ENCODE measurements at places on chromosomes 3 and 15.

DNA sequence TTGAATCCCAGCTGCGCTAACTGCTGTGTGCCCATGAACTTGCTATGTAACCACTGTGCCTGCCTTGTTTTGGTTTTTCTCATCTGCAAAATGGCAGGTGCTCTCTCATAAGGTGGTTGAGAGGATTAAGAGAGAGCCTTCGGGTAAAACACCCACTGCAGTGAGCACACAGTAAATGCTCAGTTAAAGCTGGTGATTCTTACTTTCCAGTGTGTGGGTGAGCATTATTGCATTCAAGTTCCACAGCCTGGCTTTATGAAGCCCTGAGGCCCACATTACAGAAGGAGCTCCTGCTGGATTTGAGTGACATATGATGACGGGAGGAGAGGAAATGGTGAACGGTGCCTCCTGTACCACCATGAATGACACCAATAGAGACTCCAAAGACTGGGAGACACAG lies 83.5 kb upstream of the SEC13 start:
- no peak for DNase-seq

GRCh38 chr15:63891768-63892133 lies 58.0 kb upstream of the HERC1 start:
- DNase-seq: no peak

- DNase-seq: no peak
Measured at GRCh38 chr3:127959873-127960272, 44.8 kb downstream of the KBTBD12 start.

- no peak for DNase-seq
Measured at GRCh38 chr15:38642689-38643270, 78.2 kb upstream of the RASGRP1 start.

DNA sequence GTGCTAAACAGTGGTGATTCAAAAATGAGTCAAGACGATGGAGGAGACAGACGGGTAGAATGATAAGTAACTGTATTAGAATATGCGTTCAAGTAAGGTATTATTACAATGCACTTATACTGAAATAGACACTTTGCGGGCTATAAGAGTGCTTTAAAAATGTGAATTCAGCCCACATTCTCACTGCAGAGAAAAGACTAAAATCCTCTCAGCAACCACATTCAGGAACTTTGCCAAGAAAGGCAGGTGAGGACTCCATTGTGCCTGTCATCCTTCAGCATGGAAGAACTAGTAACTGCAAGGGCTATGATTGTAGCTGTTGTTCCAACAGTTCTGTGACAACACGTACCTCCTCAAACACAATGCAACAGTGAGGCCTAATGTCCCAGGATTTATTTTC lies 272.0 kb downstream of the RORA start:
- DNase-seq: no peak

- no peak for DNase-seq
Measured at GRCh38 chr15:25761971-25762662, 101.0 kb downstream of the ATP10A start.

DNA sequence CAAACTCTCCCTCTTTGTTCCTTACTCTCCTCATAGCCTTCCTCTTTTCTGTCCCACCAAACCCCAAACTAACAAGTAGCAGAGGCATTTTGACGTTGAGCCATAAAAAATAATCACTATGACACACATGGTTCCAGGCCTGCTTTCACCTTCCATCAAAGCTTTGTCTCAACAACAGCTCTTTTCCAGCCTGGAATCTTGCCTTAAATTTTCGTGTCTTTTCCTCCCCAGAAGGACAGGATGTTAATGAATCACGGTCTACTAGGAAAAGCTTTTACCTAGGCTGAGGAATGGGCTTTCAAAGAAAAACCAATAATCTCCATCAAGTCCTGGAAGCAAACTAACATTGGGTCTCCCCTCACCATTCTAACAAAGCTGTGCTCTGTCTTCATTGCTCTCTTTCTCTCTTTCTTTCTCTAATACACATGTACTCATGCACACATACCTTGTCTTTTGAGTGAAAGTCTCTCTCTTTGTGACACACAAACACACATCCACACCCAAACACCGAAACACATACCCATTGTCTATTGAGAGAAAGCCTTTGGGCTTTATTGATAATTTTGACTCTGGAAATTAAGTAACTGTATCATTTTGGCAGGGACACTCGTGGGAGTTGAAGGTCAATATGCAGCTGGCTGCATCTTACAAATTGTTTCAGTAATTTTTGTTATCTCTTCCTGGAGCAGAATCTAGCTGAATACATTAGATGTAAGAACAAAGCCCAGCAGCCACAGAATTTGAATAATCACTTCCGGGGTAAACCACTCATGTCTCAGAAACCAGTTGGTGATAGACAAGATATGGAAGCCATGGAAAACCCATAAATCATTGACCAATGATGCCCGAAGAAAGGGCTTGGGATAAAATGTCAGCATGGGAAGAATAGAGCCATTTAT lies 107.4 kb upstream of the SLC4A7 start:
- no peak for DNase-seq

DNA sequence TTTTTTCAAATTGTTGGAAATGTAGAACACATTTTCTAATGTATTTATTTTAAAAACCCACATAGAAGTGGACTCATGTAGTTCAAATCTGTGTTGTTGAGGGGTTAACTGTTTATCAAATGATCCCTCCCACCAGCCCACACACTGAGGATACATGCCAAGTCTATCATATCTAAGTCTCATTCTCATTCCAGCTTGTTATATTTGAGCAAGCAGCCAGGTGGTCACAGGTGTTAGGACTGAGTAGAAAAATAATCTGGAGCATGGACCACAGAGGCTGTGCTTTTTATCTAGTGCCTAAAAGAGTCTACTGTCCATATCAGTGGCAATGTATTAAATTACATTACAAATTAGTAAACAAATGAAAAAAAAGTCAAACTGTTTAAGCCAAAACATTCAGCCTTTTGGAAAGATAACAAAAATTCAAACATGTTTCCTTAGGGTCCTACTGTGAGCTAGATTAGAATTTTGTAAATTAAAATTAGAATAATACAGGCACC lies 20.7 kb upstream of the SPESP1 start:
- no peak for DNase-seq

DNA sequence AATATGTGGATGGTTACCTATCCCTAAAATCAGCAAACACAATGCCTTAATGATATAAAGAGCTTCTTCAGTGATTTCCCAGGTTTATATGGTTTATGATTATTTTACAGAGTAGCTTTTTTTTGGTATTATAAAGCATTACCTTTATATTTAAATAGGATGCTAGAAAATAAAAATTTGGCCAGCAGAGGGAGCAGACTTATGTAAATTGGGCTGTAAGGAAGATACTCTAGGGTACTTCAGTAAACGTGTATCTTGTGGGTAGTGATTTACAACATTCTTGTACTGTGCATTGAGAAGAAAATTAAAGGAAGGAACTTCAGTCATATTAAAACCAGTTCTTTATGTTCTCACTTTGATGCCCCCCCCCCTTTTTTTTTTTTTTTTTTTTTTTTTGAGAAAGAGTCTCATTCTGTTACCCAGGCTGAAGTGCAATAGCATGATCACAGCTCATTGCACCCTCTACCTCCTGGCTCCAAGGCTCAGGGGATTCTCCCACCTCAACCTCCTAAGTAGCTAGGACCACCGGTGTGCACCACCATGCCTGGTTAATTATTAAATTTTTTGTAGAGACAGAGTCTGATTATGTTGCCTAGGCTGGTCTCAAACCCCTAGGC lies 167.9 kb downstream of the BBX start:
- no peak for DNase-seq

GRCh38 chr3:158742871-158743663 lies 10.8 kb upstream of the RARRES1 start:
- no peak for DNase-seq

DNA sequence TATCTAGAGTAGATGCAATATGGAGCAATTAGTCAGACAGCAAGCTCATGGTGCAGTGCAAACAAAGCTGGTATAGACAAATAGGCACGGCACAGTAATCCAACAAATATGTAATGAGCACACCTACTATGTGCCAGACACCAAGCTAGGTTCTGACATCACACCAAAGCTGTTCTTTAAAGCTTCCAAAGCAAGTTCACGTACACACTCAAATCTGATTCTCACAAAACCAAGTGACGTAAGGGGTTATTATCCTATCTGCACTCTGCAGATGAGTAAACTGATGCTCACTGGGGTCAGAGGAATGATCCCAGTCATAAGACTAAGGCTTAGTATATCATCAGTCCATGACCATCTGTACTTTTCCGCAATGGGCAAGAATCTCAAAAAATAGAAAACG lies 27.8 kb upstream of the LIPC start:
- DNase-seq: no peak

DNA sequence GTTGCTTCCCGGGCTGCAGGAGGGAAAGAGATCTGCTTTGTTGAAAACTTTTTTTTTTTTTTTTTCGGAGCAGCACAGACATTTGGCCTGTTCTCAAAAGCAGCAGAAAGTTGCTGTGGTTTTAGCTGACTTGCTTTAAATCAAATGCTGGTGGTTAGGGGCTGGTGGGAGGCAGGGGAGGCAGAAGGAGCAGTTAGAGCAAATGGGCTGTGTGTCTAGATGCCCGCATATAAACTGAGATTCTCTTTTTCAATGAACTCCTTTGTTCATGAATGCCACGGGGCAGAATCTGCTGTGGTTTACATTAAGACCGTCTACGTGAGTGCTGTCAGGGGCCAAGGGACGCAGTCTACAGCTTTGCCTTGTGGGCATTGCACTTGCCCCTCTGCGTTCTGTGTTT lies 95.9 kb downstream of the FLNB start:
- no peak for DNase-seq

- no peak for DNase-seq
Measured at GRCh38 chr15:77059786-77060361, 11.0 kb downstream of the TSPAN3 start.

DNA sequence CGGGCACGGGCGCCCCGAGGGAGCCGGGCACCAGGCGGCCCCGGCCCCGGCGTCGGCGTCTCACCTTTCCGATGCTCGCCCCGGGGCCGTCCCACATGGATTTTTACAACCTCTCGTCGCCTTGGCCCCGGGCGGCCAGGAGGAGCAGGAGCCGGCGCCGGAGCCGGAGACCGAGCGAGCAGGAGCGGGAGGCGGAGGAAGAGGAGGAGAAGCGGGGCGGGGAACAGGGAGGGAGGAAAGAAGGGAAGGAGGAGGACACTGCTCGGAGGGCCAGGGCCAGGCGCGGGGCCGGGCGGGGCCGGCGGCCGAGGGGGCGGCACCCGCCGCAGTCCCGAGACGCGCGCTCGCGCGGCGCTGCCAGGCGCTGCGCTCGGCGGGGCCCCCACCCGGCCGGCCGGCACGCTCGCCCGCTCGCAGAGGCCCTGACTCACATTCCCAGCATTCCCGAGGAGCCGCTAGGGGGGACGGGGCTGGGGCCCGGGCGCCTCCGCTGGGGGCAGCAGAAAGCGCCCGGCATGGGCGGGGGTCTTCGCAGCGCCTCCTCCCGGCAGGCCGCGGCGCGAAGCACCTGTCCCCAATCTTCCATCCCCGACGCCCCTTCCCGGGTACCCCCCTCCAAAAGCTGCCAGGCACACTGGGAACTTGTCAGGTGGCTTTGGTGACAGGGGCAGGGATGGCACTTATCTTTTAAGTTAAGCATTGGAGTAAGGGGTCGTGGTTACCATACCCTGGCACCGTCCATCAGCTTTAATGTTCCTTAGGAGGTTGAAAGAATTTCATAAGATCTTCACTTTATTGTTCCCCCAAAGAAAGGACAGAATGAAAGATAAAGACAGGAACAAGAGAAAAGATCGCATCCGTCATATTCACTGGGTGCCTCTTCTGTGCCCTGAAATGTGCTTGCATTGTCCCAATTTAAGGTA lies at the start of gene ERC2:
Gene ERC2, minus strand, starts transcription at position 284 of the 923 bp plus-strand sequence.
- DNase-seq: no peak

GRCh38 chr15:66766282-66767230 lies 64.5 kb downstream of the SMAD6 start:
- no peak for DNase-seq

- DNase-seq: no peak
Measured at GRCh38 chr3:43041517-43041916, 62.4 kb downstream of the GASK1A start.

DNA sequence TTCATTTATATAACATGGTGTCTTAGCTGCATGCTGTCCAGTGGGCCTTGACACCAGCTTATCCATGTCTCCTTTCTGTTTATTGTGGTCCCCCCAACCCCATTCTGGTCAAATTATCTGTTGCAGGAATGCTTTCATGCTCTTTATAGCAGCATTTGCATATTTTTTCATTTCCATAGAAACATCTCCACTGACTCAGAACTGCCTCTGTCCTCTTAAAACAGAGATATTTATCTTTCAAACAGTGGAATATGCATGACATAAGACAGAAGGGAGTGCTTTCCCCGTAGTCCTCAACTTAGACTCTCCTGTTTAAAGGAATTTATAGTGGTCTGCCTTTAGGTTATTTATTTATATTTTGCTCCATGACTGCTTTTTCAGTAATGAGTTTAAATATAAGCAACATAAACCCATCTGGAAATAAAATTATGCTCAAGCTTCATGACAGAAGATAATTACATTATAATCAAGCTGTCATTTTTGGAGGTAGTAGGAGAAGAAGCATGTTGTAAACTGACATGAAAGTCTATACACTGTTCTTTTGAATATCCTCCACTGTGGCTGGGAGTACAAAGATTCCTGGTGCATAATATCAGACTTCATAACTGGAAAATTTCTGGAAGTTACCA lies 179.5 kb upstream of the CD96 start:
- DNase-seq: no peak

DNA sequence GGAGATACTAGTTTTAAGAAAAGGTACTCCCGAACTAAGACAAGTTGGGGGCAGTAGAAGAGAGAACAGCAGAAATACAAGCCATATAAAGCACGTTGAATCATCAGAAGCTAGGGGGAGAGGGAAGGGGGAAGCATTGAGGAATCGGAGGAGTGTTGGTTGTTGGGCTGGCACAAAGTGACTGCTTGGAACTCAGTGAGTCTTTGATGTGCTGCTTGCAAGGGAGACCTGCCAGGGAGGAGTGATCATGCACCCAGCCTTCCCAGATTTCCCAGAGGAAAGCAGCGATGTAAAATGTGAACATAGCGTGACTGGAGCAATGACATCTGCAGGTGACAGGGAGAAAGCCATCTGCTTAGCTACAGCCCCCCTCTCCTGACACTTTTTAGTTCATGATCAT lies 192.4 kb upstream of the IL12A start:
- no peak for DNase-seq

DNA sequence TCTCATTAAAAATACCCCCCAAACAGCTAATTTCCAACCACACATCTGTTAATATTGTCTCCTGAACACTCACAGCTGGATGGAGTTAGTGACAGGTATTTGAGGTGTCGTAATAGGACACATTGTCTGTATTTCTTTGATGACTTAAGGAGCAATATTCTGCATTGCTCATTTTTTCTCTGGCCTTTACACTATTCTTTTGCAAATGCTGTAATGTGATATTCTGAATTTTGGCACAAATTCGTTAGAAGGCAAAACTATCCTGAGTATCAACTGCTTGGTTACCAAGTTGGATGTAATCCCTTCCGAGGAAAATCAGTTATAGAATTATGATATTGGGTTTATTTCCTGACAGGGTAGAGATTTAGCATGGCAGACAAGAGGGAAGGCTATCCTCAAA lies 1030.2 kb downstream of the MCTP2 start:
- DNase-seq: no peak

- DNase-seq: no peak
Measured at GRCh38 chr15:55118344-55118870, 78.3 kb downstream of the RSL24D1 start.

GRCh38 chr3:57652203-57652602 lies 40.7 kb downstream of the DENND6A start:
- DNase-seq: no peak
